ENCODE measurements at places on chromosomes 5 and 9.
A peak's percentile ranks its signal among the peaks of the same experiment; 100 is the strongest.

DNA sequence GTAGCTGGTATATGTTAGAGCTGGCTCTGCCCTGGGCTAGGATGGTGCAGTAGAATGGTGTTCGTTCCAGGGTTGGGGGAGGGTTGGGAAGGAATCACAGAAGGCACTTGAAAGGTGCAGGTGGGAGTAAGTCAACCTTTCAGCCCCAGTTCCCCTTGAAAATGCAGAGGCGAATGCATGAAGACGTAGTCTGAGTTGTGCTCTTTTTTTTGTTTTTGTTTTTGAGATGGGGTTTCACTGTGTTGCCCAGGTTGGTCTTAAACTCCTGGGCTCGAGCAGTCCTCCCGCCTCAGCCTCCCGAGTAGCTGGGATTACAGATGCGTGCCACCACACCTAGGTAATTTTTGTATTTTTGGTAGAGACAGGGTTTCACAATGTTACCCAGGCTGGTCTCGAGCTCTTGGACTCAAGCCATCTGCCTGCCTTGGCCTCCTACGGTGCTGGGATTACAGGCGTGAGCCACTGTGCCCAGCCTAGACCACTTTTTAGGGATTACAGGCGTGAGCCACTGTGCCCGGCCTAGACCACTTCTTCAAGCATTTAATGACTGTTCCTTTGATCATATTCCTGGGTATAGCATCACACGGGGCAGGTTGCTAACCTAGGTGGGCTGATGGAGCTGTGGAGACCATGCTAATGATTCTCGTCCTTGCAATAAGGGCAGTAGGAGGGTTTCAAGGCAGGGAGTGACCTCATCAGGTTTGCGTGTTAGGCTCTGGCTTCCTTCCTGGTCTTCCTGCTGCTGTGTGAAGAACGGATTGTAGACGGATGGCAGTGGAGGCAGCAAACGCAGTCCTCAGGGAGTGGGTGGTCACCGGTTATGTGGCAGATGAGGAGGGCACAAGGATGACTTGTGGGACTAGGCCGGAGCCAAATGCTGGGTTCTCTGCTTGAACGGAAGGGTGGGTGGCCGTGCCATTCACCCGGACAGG, 13.7 kb downstream of the EHMT1 start:
- no peak for DNase-seq

- no peak for DNase-seq
These were observed 14.7 kb downstream of the FGF18 start for GRCh38 chr5:171433982-171434676.

DNA sequence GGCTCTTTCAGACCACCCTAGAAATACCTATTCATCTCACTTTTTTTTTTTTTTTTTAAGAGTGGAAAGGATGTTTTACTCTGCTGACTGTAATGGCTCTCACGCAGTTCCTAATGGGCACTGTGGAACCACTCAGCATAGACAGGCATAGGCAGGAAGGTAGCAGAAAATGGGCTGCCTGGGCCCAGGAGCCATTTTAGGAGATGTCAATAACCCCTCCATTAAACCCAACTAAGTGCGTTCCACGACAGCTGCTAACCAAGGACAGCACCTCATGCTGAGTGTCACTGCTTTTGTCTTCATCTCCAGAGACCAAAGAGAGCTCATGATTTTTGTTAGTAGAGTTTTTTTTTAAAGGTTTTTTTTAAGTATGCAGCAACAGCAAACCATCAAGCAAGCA, 15.3 kb downstream of the MAP1B start:
- DNase-seq: no peak

DNA sequence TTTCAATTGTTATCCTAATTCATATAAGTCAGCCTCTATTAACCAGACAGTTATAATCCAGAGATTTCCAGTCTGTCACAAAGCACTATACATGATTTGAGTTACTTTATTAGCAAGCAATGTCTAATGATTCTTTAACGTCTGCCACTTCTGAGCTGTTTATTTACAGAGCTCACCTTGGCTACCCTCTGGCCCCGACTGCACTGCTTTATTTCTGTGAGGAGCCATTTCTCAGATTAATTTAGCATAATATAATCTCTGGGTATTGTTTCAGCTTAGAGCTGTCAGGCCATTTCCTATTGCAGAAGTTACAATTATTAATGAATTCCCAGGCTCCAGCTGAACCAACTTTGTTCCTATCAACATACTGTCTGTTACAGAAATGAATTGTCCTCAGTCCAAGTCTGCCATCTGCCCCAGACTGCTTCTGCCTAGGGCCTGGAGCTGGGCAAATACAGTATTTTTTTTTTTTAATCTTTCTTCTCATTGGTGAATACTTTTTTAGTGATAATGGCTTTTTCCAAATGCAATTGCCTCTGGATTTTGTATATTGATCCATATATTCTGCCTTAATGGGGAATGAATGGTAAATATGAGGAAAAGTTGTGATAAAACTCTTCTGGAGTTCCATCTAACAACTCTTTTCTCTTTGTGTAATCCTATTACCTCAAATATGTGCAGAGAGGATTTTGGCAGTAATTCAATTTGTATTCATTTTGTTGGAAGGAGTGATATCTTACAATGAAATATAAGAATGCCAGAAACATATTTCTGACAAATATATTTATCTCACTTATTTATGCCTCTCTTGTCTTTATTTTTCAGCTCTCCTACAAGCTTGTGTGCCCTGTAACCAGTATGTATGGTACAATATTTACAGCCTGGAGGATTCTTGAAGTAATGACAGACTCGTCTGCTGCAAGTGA, 104.7 kb downstream of the FOCAD start:
- no peak for DNase-seq

DNA sequence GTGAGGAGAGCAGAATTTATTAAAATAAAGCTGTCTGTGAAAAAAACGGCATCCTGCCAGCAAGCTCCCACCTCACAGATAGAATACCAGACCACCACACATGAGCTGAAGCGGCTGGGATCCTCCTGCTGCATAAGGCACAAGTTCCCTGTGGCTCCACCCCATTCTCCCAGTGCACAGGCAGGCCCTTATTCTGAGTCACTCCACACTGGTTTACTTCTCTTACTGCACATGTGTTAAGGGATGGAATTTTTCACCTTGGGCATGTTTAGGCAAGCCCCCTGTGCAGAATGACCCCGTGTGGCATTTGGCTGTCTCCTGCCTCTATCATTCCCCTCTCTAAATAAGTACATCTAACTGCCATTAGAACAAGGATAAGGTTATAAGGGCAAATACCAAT, 115.0 kb upstream of the ELAVL2 start:
- DNase-seq: no peak

DNA sequence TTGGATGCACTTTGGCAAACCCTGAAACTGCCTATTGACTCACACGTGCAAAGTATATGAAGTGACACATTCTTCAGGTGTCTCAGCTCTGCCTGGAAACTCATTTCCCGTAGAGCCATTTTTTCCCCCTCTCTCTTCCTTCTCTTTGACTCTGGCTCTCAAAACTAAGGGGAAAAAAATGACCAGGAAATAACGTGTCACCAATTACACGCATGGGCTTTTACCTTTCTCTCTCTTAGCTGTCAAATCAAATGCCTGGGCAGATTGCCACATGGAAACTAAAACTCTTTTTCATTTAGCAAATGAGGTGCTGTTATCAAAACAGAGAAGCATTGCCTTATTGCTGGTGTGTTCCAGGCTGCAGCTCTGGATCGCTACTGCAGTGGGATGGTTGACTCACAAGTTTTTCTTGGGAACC, 18.3 kb upstream of the IFNK start:
- DNase-seq: no peak

DNA sequence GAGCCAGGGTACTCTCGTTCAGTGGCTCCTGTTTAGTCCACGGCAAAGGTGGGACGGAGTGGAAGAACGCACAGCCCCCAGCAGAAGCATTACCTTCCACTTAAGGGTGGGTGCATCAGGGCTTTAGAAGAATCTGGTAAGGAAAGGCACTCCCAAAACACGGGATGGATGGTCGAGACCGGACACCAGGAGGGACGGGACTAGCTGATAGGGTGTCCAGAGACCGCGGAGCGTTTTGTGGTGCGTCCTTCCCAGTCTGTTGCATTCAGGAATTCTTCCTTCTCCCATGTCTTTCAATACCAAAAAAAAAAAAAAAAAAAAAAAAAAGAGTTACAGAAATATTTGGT, 545 bp upstream of the CTSV start:
- no peak for DNase-seq

GRCh38 chr5:133741396-133741795, 129.1 kb upstream of the FSTL4 start:
- no peak for DNase-seq

DNA sequence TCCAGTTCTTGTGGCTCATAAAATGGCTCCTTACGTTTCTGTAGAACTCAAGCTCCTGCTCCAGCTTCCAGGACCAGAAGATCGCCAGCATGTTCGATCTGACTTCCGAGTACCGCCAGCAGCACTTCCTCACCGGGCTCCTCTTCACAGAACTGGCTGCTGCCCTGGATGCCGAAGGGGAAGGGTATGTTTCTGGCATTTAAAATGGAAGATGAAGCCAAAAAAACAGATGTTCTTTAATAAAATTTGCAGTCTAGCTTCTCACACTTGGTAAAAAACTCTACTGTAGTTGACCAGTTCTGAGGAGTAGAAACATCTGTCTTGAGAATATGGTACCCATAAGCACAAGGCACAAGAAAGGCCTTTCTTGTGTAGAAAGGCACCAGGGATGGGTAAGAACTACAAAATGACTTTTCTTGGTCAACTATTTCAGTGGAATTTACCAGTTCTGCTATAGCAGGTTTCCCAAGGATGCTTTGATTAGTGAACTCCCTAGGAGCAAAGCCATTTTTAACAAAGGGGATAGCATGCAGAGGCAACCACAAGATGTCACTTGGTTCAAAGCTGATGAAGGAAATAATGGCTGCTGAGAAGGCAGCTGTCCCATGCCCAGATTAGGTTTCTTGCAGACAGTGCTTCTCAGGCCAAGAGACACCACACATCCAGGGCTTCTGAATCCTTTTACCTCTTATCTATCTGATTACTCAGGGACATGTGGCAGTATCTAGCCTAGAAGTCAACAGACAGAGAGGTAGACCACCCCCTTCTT, 192.4 kb downstream of the DOCK8 start:
- DNase-seq: no peak

GRCh38 chr5:168578538-168579487, at the start of gene PANK3:
PANK3 (minus strand) TSS chr5:168579368; CDS start chr5:168579283, 85 bp downstream.
- DNase-seq: peak; percentile 73

- no peak for DNase-seq
These were observed 15.9 kb upstream of the ABLIM3 start for GRCh38 chr5:149125386-149125891.

DNA sequence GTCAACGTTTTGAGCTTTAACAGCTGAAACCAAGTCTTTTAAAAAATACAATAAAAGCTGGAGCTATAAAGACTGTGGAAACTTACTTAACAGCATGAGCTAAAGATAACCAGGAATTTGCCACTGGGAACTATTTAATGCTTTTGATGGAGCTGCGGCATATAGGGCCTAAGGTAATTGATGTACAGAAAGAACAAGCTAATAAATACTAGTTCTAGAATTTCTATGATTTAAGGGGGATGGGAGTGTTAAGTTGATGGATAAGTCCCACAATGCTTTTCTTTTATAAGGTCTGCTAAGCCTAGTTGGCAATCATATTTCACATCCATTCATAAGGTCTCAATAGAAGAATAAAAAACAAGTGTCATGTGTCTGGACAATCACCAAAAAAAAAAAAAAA, 334.0 kb upstream of the DMAC1 start:
- no peak for DNase-seq

GRCh38 chr5:34869256-34869655, 30.3 kb downstream of the TTC23L start:
- no peak for DNase-seq

DNA sequence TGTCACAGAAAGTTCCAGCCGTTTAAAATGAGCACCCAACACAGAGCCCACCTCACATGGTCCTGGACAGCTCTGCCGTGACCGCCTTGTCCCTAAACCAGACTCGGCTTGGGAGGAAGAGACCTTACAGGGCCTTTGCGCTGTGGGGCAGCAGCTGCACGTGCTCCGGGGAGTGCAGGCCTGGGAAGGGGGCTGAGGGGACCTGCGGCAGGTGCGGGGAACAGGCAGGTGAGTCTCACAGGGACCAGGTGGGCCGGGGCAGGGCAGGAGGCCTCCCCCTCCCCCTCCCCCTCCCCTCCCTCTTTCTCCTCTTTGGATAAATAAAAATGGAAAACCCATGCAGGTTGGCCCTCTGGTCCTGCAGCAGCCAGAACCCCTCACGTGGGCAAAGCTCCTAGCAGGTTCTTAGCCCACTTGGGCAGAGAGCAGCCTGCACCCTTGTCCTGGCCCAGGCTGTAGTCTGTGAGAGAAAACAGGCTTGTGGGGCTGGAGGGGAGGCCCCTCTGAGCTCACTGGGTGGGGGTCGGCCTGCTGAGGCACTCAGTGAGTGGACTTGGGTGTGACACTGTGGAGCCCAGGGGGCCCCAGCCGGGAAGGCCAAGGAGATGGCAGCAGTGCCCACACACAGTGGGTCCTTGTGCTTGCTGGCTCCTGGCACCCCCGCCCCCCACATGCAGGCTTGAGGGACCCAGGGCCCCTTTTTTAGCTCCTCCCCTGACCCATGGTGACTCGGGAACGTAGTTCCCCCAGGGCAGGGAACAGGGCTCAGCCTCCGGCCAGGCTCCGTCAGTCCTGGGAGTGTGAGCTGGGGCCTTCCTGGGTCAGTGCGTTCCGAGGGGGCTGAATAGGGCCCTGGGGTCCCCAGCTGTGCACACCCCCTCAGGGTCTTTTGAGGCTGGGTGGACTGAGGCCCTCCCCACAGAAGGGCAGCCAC, 40.0 kb upstream of the CACNA1B start:
- no peak for DNase-seq

- no peak for DNase-seq
These were observed 7.4 kb upstream of the SHC3 start for GRCh38 chr9:89185980-89186379.

DNA sequence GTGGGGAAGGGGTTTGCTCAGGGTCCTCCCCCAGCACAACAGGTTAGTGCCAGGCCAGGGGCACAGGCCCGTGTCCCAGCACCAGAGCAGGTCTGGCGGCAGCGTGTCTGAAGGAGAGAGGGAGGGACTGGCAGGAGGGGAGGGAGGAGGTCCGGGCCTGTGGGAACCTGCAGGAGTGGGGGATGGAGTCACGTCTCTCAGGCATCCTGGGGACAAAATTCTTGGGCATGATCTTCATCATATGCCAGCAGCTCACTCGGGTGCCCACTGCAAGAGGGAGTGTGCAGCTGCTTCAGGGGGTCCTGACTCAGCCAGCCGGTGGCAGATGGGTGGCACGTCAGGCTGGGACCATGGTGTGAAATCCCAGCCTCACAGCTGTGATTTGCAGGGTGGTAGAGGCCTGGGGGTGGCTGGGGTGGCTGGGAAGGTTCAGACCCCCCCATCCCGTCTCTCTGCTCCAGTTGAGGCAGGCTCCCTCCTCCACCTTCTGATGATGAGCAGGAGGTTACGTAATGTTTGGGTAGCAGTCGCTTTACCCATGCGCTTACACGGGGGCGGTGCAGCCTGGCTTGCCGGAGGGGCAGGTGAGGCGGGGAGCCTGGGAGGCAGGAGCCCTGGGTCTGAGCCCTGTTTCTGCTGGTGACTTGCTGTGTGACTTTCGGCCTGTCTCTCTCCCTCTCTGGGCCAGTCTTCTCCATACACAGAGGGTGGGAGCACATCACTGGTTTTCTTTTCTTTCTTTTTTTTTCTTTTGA, 40.5 kb downstream of the NCS1 start:
- no peak for DNase-seq

Measured in NCI-H2107 (cell line).